ENCODE measurements at places on chromosomes 13 and 19. TPM values are rescaled to one million over a fixed set of nuclear protein-coding genes. Genes with fewer than 3 reads are reported as not detected.

GRCh38 chr13:73671011-73671410, 463.2 kb downstream of the KLF12 start:
- DNase-seq = no peak

DNA sequence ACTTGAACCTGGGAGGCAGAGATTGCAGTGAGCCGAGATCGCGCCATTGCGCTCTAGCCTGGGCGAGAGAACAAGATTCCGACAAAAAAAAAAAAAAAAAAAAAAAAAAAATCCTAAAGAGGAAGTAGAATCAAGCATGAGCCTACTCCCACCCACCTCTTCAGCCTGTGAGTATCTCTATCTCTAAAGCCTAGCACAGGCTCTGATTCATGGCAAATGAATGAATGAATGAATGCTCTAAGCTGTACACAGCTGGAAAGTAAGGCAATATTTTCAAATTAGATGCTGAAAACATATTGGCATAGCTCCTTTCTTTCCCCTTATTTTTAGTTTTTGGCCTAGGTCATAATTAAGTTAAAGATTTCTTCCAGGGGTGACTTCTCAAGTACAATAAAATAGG, 35.7 kb upstream of the FAM216B start:
- no peak for DNase-seq

DNA sequence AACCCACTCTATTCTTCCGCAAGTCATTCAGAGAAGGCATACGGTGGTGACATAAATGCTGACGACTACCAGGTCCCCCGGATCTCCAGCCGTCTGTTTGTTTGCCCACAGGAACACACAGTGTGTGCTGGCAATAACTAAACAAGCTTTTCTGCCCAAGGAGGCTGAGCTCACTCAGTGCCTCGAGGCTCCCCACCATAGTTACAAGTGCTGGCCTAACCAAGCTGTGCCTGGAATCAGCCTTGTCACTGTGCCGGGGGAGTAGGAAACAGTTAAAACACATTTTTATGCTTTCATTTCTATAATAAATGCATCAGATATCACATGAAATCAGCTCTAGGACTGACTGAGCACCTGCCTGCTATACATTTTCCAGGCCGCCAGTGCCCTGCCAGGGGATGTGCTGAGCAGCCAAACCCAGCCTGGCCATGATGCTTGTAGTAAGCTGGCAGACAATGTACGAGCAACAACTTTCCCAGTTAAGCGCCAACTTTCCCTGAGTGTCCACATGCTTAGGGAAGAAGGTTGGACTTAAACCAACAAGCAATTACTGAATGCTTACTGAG, 28.1 kb downstream of the BRD4 start:
- no peak for DNase-seq

GRCh38 chr19:18391509-18392075, 5.6 kb downstream of the GDF15 start:
- DNase-seq = no peak

DNA sequence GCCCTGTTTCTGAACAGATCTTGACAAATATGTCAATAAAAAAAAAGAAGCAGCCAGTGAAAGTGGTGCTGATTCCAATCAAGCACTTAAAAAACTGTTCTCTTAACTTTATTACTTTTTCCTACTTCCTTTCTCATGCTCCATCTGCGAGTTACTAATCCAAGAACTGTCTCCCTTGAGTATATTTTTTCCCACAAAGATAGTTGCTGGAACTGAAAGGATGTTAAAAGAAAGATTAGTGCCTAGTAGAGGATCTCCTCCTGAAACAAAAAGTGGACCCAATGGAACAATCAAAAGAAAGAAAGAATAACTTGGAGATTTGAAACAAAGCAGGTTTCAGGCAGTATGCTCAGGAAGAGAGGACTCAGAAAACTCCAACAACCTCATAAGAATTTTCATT, 1034.8 kb downstream of the PCDH17 start:
- no peak for DNase-seq

Gene DPF1
- not detected for total RNA-seq

Gene N4BP2L2
- 82.3 TPM for total RNA-seq

Gene CRB3
- total RNA-seq = 118 TPM

Data from colonic mucosa (tissue), 4 donors.